Hematopoietic multipotent progenitor cell treated with erythropoietin and hydrocortisone succinate and interleukin-3 and kit ligand, for 17 days (in vitro differentiated cells): ENCODE measurements at places on chromosomes 11 and 22.

DNA sequence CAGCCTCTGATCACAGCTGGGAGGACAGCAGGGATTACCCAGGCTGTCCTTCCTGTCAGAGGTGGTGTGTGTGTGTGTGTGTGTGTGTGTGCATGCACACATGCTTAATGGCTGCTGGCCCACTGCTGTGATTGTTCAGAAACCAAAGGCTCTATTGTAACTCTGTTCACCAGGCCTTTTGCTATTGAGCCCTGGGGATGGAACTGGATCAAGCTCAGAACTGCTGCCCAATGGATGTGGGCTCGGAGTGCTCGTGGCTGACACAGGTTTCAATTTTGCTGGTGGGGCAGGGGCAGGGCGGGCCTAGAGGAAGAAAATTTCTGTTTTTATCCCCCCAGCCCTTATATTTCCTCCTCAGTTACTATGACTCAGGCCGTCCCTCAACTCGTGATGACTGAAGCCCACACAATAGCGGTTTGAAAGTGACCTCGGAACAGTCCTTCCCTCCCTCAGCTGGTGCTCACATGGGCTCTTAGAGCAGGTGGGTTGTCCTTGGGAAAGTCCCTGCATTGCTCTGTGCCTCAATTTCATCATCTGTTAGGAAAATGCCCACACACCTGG, 359.3 kb downstream of the TENM4 start:
- no peak for DNase-seq

GRCh38 chr11:72209101-72209500, 7.5 kb upstream of the FOLR2 start:
- DNase-seq: no peak

GRCh38 chr11:115238086-115238485, 266.1 kb downstream of the CADM1 start:
- no peak for DNase-seq

DNA sequence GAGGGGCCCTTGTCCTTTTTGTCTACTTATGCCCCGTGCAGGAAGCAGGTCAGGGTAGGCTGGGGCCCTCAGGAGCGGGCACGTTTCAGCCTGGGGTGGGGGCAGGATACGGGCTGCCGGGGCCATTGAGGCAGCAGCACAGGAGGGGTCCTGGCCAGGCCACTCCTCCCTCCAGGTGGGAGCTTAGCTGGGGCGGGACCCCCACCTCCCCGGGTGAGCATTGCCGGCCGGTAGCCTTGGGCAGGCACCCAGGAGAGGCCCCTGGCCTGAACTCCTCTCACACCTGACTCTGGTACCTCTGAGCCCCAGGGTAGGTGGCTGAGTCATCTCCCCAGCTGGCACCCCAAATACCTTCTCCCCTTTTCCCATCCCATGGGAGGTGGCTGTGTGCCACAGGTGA, 5.0 kb upstream of the MUC6 start:
- DNase-seq: peak; percentile 10

- no peak for DNase-seq
Observed at GRCh38 chr22:37709445-37709765, 12.6 kb downstream of the TRIOBP start.

DNA sequence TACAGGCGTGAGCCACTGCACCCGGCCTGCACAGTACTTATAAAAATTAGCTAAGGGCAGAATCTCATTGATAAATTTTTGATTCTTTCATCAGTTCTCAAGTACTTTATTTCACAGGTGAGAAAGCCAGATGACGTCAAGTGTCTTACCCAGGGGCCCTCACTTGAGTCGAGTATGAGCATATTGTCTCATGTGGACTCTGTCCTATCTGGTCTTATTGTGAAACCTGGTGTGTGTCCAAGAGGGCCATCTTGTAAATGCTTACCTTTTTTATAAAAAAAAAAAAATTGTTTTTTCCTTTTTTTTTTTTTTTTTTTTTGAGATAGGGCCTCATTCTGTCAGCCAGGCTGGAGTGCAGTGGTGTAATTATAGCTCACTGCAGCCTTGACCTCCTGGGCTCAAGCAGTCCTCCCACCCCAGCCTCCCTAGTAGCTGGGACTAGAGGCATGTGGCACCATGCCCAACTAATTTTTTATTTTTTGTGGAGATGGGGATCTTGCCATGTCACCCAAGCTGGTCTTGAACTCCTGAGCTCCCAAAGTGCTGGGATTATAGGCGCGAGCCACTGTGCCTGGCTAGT, 6.0 kb downstream of the ACO2 start:
- no peak for DNase-seq

DNA sequence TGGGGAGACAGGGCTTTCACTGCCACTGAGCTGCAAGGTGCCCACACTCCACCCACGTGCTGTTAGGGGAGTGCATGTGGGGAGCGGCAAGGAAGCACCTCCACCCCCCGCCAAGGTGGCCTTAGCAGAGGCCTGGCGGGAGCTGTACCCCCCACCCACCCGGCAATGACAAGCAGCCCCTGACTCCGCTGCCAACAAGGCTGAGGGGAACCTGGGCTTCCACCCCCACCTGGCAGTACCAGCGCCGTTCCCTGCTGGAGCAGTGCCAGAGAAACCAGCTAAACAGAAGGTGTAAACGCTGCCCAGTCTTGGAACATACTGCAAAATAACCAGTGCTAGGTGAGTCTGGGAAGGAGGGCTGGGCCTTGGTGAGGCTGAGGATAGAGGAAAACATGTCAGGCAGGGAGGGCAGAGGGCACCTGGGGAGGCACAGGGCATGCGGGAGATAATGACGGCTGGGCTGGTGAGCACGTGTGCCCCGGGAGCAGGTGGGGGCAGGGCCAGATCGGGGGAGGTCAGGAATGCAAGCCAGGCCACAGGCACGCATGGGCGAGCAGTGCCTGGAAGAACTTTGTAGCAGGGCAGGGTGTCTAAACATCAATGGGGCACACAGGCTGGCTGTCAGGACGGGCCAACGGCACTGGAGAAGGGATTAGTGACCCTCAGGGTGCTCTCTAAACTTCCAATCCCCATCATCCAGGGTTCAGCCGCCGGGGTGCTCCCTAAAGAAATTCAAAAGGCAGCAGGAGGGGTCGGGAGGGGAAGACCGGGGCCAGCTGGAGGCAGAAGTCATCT, 6.6 kb downstream of the CERK start:
- no peak for DNase-seq

DNA sequence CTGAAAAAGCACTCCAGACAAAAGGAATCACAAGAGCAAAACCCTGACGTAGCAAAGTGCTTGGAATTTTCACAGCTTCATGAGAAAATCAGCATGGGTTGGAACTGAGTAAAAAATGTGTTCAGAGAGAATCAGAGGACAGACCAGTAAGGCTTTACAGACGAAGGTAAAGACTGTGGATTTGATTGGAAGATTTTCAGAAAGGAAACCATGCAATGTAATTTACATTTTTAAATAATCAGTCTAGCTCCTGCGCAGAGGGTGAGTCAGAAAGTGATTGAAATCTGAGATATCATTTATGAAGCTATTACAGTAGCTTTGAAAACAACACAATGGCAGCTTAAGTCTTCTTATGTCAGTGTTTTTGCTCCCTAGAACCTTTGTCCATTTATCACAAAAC, 1122.3 kb downstream of the LRRC4C start:
- DNase-seq: no peak

GRCh38 chr22:45183974-45184373, 20.2 kb downstream of the NUP50 start:
- DNase-seq: no peak

GRCh38 chr22:41799486-41800347, 762 bp upstream of the CCDC134 start:
- DNase-seq: no peak

- no peak for DNase-seq
Observed at GRCh38 chr11:83477772-83478171, 191.6 kb upstream of the CCDC90B start.

- DNase-seq: no peak
Observed at GRCh38 chr22:45629469-45630089, 42.1 kb upstream of the ATXN10 start.

- DNase-seq: no peak
Observed at GRCh38 chr11:112649856-112650255, 311.4 kb upstream of the NCAM1 start.

- DNase-seq: no peak
Observed at GRCh38 chr11:64935359-64936081, at the start of gene GPHA2. GPHA2 (minus strand) TSS chr11:64935893; CDS start chr11:64935460, 433 bp downstream.
